ENCODE measurements at places on chromosomes 7 and 10. TPM values are rescaled to one million over a fixed set of nuclear protein-coding genes. Genes with fewer than 3 reads are reported as not detected.

GRCh38 chr7:22784346-22784745 lies 38.3 kb downstream of the TOMM7 start:
- no peak overlapping the region for H3K27ac ChIP-seq
- no peaks in the 10 kb centered on the region for H3K4me1 ChIP-seq
- no peaks in the 10 kb centered on the region for H3K36me3 ChIP-seq
- no peak overlapping the region for H3K4me3 ChIP-seq

The SYNPO2L gene
- total RNA-seq: not detected

- peaks cover 9% of the 10 kb centered on the region for H3K36me3 ChIP-seq
- peak; percentile 92 for DNase-seq
These were observed at the start of gene VGF for GRCh38 chr7:101165075-101165957. VGF (minus strand) TSS chr7:101165569; CDS start chr7:101164843, 726 bp downstream.

GRCh38 chr7:42176724-42177101 lies 60.3 kb downstream of the GLI3 start:
- peaks cover 5% of the 10 kb centered on the region for H3K4me1 ChIP-seq
- H3K27me3 ChIP-seq: no peaks in the 10 kb centered on the region
- H3K4me3 ChIP-seq: no peak overlapping the region
- H3K36me3 ChIP-seq: no peaks in the 10 kb centered on the region

The FRMPD2 gene
- not detected for total RNA-seq

The LRRC4 gene
- total RNA-seq: 0.92 TPM

GRCh38 chr7:105935250-105935649 lies 27.8 kb upstream of the CDHR3 start:
- H3K27me3 ChIP-seq: no peaks in the 10 kb centered on the region
- H3K36me3 ChIP-seq: no peaks in the 10 kb centered on the region
- peaks cover 19% of the 10 kb centered on the region for H3K4me1 ChIP-seq

The SLC29A4 gene
- total RNA-seq: 4.1 TPM

The UTF1 gene
- total RNA-seq: not detected

The MYL10 gene
- not detected for total RNA-seq

DNA sequence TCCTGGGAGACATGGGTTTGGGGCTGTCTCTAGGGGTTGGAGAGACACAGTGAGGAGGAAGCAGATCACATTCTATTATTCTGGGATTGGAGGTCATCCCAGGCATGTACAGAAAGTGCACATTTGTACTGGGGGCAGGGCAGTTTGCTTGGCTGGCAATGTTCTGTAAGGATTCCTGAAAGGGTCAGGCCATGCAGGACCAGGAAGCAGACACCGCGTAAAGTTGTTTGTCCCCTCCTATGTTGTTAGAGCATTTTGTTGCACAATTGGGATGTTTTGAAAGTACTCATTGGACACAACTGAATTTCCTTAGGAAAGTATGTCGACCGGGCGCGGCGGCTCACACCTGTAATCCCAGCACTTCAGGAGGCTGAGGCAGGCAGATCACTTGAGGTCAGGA lies 12.5 kb downstream of the LYZL2 start:
- no peaks in the 10 kb centered on the region for H3K36me3 ChIP-seq
- no peak for DNase-seq
- no peak overlapping the region for H3K4me3 ChIP-seq

- peaks cover 6% of the 10 kb centered on the region for H3K36me3 ChIP-seq
- H3K27ac ChIP-seq: no peak overlapping the region
- no peak overlapping the region for H3K4me3 ChIP-seq
- no peak for DNase-seq
- H3K27me3 ChIP-seq: no peaks in the 10 kb centered on the region
- no peaks in the 10 kb centered on the region for H3K4me1 ChIP-seq
These were observed 189.9 kb downstream of the EBF3 start for GRCh38 chr10:129774082-129774735.

DNA sequence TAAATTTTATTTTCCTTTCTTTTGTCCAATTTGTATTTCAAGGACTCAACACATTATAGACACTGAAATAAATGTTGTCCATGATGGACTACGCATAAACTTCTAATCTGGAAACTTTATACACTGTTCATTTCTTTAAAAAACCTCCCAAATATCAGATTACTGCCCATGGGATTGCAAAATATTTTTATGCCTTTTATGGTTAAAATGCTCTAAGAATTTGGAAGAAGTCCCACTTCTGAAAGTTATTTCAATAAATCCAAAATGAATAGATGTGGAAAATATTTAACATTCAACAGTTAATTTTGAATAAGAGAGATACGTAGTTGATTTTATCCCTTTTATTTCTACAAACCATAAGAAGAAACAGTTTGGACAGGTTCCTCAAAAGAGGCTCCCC lies 46.1 kb downstream of the CABCOCO1 start:
- H3K36me3 ChIP-seq: no peaks in the 10 kb centered on the region
- H3K27me3 ChIP-seq: no peaks in the 10 kb centered on the region
- no peak for DNase-seq
- no peaks in the 10 kb centered on the region for H3K4me1 ChIP-seq
- H3K27ac ChIP-seq: no peak overlapping the region

DNA sequence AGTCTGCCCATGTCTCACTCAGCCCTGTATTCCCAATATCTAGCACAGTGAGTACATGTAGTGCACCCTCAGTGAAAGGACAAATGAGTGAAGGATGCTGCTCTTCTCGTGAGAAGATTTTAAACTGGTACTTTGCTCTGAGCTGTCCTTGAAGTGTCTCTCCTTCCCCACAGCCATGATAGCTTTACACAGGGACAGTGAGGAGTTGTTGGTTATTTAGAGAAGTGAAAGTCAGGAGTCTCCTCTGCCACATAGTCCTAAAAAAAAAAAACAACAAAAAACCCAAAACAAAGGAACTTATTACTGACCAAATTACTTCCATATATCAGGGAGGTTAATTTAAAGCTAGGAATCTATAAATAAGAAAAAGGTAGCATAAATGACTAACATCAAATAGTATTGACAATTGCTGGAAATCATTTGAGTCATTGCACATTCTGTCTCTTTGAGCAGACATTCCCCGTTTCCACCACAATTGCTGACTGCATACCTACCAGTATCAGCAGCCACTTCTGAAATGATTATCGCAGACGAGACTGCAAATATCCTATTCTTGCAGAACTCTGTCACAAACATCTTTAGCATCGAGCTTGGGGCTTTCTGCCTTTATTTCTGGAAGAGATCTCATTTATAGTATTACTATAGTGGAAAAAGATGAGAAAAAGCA lies 202.1 kb downstream of the PTEN start:
- H3K4me3 ChIP-seq: no peak overlapping the region
- DNase-seq: no peak
- no peaks in the 10 kb centered on the region for H3K36me3 ChIP-seq

- no peaks in the 10 kb centered on the region for H3K27me3 ChIP-seq
- no peak overlapping the region for H3K27ac ChIP-seq
- DNase-seq: no peak
- H3K36me3 ChIP-seq: no peaks in the 10 kb centered on the region
- H3K4me3 ChIP-seq: no peak overlapping the region
These were observed 19.9 kb upstream of the SP4 start for GRCh38 chr7:21407796-21408480.

All from stomach (tissue), 19 donors.